Dermis blood vessel endothelial cell (primary cell): ENCODE measurements at places on chromosomes 1 and 21. TPM values are rescaled to one million over a fixed set of nuclear protein-coding genes. Genes with fewer than 3 reads are reported as not detected.

HFM1 gene
- total RNA-seq = 0.14 and 0.51 TPM in 2 replicates

AUNIP gene
- 2.0 and 5.2 TPM in 2 replicates for total RNA-seq

OPRD1 gene
- under 0.01 TPM in 1 of 2 replicates, not detected in the other for total RNA-seq

PLEKHN1 gene
- 0.17 and 0.37 TPM in 2 replicates for total RNA-seq

DNA sequence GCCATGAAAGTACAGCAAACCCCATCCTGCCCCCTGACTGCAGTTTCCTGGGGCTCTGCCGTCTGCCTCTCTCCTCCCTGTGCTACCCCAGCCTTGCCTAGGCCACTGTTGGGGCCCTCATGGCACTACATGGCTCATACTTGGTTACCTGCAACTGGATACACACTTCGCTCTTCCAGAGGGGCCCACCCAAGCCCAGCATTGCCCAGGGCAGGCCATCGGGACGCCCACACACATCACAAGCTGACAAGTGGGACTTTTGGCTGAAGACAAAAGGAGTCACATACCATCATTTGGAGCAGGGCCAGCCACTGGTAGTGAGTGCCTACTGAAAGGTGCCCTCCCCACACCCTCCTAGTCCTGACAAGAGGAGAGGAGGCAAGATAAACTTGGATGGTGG, 82.8 kb downstream of the CD247 start:
- DNase-seq = no peak

DNA sequence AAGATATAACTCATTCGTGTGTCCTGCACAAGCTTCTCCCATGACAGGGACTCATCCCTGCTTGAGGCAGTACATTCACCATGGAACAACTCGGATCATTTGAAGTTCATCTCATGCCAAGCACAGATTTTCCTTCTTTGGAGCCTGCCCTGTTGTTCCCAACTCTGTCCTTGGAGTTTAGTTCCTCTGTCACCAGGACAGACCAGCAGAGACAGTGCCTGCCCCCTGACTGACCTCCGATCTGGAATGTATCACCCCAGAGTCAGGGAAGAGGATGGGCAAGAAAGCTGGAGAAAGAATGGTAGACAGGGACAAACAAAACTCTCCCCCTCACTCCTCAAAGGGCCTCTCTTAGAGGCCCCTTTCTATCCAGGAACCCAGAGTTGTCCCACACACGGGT, 5.0 kb downstream of the SHISAL2A start:
- DNase-seq = no peak

GRCh38 chr1:159352436-159352835, 50.3 kb downstream of the FCER1A start:
- DNase-seq = no peak

DNA sequence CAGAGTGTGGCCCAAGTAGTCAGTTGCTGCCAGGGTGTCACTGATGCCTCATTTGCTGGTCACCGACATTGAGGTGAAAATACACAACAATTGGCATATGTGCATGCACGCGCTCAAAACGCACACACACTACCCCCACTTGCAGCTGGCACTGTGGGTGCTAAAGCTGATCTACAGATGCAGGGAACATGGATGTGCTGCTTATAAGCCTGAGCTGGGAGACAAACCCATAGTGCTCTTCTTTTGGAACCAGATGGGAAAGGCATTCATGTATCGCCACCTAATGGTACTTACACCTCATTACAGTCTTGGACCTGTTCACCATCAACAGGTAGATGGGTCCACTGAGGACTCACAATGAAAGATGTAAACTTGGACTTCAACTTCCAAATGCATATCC, 70.3 kb upstream of the CAMK1G start:
- peak; percentile 30 for DNase-seq
